LHCN-M2 (cell line): ENCODE measurements at places on chromosomes 6 and 20. TPM values are rescaled to one million over a fixed set of nuclear protein-coding genes. Genes with fewer than 3 reads are reported as not detected.

GRCh38 chr20:13373400-13373799 lies 152.3 kb downstream of the ISM1 start:
- no peak for DNase-seq

- no peak for DNase-seq
Measured at GRCh38 chr20:63374504-63374903, 13.4 kb upstream of the CHRNA4 start.

DNA sequence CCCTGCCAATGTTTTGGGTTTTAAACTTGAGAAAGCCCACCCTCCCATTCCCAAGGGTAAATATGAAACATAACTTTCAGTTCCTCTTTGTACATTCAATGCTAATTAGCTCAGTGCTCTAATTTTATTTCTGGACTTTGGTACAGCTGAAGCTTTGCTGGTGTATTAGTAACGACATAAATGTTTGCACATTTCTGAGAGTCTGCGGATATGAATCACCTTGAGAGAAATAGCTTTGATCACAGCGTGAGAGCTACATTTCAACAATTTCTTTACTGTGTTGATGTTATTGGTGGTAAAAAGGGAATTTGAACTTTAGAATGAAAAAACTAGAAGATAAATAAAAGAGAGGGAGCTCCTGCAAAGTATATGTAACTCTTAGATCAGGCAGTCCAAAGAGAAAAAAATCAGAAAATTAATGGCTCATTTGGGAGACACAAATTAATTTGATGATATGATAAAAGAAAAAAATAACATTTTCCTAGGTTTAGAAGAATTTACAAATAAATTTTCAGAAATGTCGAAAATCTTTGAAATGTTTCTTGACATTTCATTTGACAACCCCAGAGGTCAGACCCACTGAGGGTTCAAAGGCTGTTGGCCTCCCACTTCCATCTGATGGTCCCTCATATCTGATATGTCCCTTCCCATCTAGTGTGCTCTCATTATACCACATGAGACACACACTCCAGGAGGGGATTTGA lies 38.5 kb upstream of the CAP2 start:
- peak; percentile 80 for DNase-seq

GRCh38 chr20:24190905-24191304 lies 202.3 kb upstream of the GGTLC1 start:
- DNase-seq: no peak

Gene NR2E1
- total RNA-seq: not detected in 2 replicates

Gene IBTK
- total RNA-seq: 34.8 and 35.8 TPM in 2 replicates

Gene MTFR2
- 7.6 and 8.7 TPM in 2 replicates for total RNA-seq

Gene GLP1R
- not detected in 2 replicates for total RNA-seq

Gene C20orf202
- not detected in 2 replicates for total RNA-seq
